Suppressor macrophage treated with lipopolysaccharide for 1 hour (primary cell): ENCODE measurements at places on chromosomes 6 and 20.

GRCh38 chr6:137820952-137821351 lies 46.1 kb upstream of the TNFAIP3 start:
- DNase-seq, result no peak

GRCh38 chr6:16006681-16007080 lies 122.2 kb upstream of the MYLIP start:
- no peak for DNase-seq

GRCh38 chr6:112284603-112285002 lies 30.2 kb upstream of the LAMA4 start:
- DNase-seq, result no peak

- no peak for DNase-seq
These were observed 13.6 kb downstream of the FGD2 start for GRCh38 chr6:37019065-37019450.

DNA sequence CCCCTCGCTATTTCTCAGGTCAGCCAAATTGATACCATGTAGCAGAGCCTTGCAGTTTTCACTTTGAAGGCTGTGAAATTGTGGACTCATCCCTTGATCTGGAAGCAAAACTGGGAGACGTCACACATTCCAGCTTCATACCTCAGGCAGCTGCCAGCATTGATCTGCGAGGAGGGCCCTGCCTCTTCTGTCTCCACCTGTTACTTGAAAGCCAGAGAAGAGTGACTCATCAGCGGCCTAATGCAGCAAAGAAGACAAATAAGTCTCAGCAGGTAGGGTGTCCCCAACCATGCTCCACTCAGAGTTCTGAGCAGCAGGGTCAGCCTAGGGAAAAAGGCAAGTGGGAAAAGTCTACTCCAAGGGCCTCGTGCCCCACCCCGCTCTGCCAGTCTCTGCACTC lies 69.4 kb upstream of the BMP2 start:
- DNase-seq, result no peak

DNA sequence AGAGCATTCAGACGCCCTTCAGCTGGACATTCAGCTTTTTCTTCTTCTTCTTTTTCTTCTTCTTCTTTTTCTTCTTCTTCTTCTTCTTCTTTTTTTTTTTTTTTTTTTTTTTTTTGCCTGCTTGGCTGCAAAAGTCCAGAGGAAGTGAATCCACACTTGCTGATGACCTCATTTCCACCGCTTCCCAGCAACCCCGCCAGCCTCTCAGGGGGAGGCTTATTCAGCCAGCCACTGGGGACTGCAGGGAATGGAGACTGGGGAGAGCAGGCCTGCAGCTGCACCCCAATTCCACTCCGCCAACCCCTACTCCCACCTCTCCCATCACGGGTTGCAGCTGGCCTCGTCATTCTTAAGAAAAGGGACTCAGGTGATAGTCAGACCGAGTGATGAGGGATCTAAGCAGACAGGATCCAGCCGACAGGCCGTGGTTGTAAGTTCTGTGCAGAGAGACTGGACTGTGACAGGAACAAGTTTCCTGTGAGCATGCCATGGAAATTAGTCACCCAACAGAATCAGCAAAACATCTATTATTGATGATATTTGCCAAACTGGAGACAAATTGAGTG lies 59.0 kb upstream of the QKI start:
- DNase-seq, result peak; percentile 92

DNA sequence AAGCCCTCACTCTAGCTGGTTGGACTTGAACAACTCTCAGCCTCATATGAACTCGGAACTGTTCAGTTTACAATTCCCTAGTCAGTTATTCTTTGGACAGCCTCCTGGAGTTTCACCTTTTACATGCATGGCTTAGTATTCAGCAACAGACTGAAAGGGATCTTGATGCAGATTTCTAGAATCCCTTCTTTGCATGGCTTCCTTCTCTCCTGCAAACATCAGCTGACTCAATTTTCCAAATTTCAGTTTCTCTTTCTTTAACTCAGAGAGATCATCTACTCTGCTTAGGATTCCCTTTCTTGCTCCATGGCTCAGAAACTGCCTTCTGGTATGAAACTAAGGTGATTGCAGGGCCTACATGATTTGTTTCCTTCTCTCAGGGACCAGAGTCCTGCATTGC lies 99.6 kb downstream of the CEP57L1 start:
- peak; percentile 67 for DNase-seq

GRCh38 chr6:124928851-124929250 lies 33.4 kb upstream of the RNF217 start:
- DNase-seq, result no peak

GRCh38 chr20:15205719-15206118 lies 868.3 kb upstream of the FLRT3 start:
- DNase-seq, result no peak

DNA sequence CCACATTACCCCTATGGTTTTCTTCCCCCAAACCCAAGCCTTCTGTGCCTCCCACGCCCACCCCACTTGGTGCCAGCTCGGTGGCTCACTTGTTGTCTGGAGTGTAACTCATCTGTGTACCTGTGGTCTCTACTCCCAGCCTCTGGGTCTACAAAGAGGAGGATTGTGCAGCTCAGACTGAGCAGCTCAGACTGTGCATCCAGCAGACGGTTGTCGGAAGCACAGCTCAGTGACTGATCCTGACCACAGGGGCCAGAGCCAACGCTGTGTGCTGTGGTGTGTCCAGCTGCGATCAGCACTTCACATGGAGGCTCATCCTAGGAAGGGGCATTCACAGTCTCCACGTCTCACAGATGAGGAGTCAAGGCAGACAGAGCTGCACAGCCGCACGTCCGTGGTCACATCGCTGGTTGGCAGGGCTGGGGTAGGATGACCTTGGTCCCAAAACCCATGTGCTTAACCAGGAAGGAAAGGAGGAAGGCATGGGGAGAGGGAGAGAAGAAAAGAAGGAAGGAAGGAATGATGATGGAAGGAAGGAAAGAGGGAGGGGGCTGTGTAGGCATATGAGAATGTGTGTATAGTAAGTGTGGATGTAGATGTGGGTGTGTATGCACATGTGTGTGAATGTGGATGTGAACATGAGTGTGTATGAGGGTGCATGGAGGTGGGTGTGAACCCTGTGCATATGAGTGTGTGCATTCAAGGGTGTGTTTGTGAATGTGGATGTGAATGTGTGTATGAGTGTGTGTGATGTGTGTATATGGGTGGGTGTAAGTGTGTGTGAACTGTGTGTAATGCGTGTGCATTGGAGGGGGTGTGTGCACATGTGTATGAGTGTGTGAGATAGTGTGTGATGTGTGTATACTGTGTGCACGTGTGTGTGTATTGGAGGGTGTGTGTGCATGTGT lies 28.2 kb upstream of the STX16 start:
- DNase-seq, result no peak

- DNase-seq, result peak; percentile 39
These were observed 1.9 kb downstream of the SGK1 start for GRCh38 chr6:134315974-134316441.

- peak; percentile 62 for DNase-seq
These were observed 8.7 kb downstream of the SGK2 start for GRCh38 chr20:43567477-43567876.
